ENCODE measurements at places on chromosomes 5 and 9.

DNA sequence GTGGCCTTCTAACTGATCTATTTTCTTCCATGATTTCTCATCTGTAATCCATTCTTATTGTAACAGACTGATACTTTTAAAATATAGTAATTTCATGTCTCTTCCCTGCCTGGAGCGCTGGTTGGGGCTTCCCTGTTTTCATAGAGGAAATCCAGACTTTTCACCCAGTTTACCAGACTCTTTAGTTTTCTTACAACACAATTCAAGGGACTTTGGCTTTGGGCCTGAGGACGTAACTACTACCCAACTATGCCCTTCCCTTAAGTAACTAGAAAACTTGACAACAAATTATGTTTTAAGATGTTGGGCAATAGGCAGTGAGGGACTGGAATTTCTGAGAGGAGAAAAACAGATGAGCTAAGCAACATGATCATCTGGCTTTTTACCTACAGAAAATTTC is 289.6 kb downstream of the FGF10 start:
- no peak for DNase-seq

DNA sequence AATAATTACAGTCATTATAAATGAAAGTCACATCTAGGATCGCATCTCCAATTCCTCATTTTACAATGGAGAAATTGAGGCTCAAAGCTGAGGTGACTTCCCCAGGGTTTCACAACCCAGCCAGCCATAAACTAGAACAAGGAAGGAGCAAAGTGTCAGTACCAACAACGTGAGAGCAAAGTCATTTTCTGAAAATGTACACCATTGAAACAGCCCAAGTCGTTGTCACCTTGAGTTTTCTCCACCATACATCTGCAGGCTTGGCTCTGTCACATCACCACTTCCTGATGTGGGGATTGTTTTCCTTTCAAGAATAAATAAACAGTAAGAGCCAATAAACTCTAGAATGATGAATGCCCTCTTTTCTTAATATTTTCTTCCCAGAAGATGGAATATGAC is 184.5 kb upstream of the PTGER4 start:
- no peak for DNase-seq

GRCh38 chr9:2243666-2244555 is 228.8 kb downstream of the SMARCA2 start:
- no peak for DNase-seq

GRCh38 chr5:149415066-149415967 is 36.2 kb upstream of the IL17B start:
- no peak for DNase-seq

- DNase-seq: no peak
Measured at GRCh38 chr9:68496356-68496755, 44.3 kb downstream of the TMEM252 start.

GRCh38 chr9:26565118-26565517 is 327.5 kb downstream of the CAAP1 start:
- DNase-seq: no peak

DNA sequence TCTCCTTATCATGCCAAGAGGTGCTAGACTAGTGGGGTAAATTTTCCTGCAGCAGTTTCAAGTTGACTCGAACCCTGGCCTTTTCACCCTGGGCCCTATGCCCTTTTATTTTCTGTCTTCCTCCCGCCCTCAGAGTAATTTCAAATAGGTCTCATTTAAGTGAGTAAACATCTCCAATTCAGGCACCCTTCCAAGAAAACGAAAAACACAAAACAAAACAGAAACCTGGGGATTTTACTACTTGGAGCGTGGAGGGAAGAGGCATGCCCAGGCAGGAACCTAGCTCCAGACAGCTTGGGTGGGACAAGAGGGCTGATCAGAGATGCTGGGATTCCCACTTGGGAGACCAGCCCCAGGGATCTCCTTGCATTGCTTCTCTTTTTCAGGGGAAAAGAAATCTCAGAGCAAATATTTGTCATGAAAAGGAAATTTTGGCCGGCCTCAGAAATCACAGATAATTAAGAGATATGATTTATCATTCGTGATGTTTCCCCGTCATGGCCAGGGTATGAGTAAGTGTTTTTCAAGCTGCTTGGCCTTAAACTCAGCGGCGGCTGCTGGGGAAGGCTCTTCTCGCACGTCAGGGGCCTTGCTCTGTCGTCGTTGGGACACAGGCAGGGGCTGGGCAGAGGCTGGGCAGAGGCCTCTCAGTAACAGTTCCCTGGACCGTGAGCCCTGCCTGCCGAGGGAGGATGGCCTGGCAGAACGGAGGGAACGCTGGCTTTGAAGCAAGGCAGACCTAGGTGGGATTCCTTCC is 248.6 kb upstream of the KLF4 start:
- DNase-seq: no peak
